Lower lobe of right lung (tissue), 2 donors: ENCODE measurements at places on chromosomes 16 and 17. TPM values are rescaled to one million over a fixed set of nuclear protein-coding genes. Genes with fewer than 3 reads are reported as not detected.

ASIC2 gene
- total RNA-seq = not detected

DNA sequence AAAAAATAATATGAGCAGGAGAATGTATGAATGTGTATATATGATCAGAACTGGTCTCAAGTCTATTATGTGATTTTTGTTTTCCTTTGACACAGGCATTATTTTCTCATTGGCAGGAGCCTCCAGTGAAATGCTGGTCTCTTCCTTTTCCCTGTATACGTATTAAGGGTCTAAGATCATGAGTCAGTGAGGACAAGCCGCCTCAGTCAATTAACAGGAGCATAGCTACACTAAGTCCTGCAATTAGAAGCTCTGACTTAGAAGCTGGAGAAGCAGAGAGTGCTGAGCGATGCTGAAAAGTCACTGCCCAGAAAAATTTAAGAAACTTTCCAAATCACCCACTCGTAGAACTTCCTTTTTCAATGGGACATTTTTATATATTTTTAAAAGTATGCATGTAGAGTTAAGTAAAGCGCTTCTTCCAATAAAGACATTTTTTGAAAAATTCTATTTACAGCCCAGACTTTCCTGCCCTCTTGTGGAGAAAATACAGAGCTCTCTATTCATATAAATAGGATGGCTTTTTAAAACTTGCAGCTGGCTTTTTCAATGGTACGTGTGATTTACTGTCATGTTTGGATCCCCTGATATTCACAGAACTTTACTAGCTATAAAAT is 70.2 kb upstream of the PSMD7 start:
- no peak for DNase-seq

GRCh38 chr17:76092526-76093413 is 10.8 kb downstream of the EXOC7 start:
- DNase-seq = peak; percentile 17

TMEM106A gene
- total RNA-seq = 17.9 TPM

SMIM36 gene
- not detected for total RNA-seq

- DNase-seq = peak; percentile 32
Measured at GRCh38 chr17:80951121-80952090, 40.2 kb upstream of the CHMP6 start.

DNA sequence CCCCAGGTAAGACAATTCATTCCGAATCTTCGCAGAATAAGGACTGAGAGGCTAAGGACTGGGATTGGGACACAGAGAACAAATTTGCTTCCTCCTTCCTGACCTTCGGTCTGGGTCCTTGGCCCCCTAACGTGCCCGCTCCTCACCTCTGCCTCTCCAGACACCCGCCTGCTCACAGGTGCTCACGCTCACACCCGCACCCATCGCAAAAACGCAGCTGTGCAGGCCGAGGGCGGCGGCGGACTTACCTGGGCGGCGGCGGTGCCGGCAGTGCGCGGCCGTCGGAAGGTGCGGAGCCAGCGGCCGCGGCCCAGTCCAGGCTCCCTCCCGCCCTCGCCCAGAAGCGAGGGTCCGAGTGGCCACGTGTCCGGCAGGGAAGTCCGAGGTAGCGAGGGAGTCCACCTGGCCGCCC is 7.1 kb upstream of the HOXB9 start:
- no peak for DNase-seq

SLC5A11 gene
- 0.27 TPM for total RNA-seq

DNA sequence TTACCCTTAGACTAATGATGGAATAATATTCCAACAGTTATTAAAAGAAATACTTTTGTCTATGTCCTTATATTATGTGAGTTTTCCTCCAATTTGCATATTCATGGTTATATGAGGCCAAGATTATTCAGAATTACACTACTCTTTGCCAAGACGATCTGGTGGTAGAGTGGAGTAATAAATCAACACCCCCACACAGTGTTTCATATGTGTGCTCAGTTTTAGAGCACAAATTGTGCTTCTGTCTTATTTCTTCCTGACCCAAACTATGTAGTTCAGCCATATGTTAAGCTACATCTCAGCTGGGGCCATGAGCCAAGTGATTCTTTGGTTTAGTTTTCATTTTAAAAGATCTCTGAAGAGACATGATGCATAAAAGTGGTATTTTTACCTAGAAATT is 26.9 kb upstream of the PPM1E start:
- DNase-seq = no peak

DNA sequence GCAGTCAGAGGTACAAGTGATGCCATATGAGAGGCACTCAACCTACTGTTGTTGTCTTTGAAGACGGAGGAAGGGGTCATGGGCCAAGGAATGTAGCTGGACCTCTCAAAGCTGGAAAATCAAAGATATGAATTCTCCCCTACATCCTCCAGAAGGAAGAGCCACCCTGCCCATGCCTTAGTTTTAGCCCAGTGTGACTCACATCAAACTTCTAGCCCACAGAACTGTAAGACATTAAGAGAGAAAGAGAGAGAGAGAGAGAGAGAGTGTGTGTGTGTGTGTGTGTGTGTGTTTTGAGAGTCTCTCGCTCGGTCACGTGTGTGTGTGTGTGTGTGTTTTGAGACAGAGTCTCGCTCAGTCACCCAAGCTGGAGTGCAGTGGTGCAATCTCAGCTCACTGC is 87.1 kb downstream of the STX8 start:
- DNase-seq = no peak

SLC38A10 gene
- 98.1 TPM for total RNA-seq

DNA sequence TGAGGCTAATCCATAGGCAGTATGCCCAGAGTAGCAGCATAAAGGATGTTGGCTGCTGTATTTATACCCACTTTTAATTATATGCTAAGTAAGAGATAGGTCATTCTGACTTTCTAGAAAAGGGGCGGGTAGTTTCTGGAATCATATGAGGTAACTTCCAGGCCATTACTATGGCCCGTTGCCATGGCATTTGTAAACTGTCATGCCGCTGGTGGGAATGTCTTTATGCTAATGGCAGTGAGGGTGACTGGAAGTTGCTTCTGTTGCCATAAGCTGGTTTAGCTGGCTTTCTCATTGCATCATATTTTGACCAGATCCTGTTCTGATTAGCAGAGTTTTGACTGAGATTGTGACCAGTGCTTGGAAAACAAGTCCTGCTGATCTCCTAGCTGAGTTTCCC is 929.6 kb upstream of the CDH8 start:
- DNase-seq = no peak

GRCh38 chr17:51914577-51914976 is 243.9 kb downstream of the CA10 start:
- DNase-seq = no peak

DNA sequence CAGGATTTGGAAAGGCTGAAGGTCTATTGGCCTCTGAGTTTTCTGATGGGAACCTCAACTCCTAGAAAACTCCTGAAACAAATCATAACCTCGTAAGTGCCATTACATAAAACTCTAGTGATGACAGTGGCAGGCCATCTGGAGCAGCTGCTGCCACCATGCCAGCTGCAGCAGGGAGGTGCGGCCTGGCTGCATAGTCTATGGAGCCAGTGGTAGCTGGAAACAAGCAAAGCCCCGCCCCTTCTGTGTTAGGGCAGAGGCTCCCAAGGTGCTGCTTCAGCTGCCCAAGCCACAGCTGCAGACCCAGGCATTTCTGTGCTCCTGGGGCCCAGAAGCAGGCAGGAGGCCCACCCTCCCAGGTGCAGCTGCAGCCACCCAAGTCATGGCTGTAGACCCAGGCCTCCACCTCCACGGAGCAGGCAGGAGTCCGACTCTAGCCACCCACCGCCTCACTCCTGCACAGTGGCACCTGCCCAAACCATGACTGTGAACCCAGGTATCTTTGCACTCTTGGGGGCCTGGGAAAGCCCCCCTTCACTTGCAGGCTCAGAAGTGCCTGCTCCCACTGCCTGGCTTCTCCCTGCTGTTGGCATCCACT is 254.1 kb upstream of the KCNJ16 start:
- DNase-seq = no peak

DNA sequence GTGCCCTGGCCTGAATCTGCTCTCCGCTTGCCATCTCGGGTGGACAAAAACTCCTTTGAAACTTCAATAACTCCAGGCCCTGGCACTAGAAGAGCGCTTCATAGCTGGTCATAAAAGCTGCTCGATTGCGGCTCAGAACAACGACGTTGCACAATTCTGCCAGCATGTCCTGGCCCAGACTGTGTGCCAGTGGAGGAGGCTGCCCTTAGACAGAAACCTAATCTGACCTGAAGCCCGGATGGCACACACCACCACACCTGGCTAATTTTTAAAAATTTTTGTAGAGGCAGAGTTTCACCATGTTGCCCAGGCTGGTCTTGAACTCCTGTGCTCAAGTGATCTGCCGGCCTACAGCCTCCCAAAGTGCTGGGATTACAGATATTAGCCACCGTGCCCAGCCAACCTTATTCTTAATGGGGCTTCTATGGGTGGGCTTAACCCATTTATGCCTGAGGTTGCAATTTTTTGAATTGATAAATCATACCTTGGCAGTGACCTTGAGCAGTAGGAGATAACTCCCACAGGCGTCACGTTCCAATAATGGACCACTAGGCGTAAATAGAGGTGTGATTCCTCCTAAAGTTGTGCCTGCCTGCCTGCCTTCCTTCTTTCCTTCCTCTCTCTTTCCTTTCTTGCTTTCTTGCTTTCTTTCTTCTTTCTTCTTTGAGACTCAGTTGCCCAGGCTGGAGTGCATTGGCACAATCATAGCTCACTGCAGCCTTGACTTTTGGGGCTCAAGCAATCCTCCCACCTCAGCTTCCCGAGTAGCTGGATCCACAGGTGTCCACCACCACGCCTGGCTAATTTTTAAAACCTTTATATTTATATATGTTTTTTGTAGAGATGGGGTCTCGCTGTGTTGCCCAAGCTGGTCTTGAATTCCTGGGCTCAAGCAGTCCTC is 1.1 kb upstream of the PPL start:
- peak; percentile 70 for DNase-seq

BCO1 gene
- total RNA-seq = 0.74 TPM

RAB11FIP4 gene
- 15.7 TPM for total RNA-seq

GRCh38 chr17:80129006-80129565 is 17.8 kb downstream of the EIF4A3 start:
- DNase-seq = no peak

- peak; percentile 79 for DNase-seq
Measured at GRCh38 chr16:67546761-67547422, 15.4 kb upstream of the CTCF start.
